ENCODE measurements at places on chromosomes 1 and 21. TPM values are rescaled to one million over a fixed set of nuclear protein-coding genes. Genes with fewer than 3 reads are reported as not detected.

The MIXL1 gene
- total RNA-seq, result 0.50 TPM

The ZNF593OS gene
- total RNA-seq, result not detected

DNA sequence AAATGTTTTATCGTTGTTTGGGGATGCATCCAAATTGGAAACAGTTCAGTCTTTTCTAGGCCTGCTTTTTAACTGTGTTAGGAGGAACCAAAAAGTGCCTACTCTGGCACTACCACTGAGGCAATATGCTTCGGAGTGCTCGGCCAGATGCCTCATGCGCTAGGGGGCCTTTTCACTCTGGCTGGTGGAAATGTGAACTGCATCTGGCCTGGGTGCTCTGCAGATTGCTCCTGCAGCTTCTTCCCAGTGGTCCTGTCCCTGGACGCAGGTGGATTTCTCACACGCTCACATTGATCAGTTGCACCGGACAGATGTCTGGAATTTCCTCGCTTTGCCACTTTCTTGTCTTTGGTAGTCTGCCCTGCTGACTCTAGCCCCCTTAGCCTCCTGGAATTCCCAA, 330.2 kb upstream of the FMN2 start:
- DNase-seq, result no peak

GRCh38 chr1:203289281-203289981, 15.9 kb upstream of the BTG2 start:
- DNase-seq, result no peak
